ENCODE measurements at places on chromosomes 7 and 10.

- no peak for DNase-seq
Observed at GRCh38 chr7:98870121-98870651, 372 bp upstream of the TMEM130 start.

GRCh38 chr7:10593080-10593479 lies 380.6 kb upstream of the PHF14 start:
- no peak for DNase-seq

GRCh38 chr10:94902570-94902969 lies 35.9 kb upstream of the CYP2C9 start:
- no peak for DNase-seq

GRCh38 chr7:31642681-31643115 lies 44.3 kb upstream of the PPP1R17 start:
- no peak for DNase-seq

DNA sequence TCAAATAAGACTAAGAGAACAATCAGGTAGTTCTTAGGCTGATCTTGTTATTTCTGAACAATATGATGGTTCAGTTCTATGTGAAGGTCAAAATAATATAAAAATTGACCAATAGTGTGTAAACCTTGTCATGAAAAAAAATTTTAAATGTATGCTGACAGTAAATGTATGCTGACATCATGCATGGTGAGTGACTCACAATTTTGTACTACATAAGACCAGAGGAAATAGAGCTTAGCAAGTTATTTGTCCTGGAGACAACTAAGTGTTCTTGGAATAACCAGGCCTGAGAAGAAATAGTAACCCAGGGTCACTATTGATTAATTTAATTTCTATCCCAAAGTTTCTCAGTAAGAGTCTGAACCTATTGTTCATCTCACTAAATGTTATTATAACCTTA lies 182.2 kb upstream of the PCDH15 start:
- no peak for DNase-seq

DNA sequence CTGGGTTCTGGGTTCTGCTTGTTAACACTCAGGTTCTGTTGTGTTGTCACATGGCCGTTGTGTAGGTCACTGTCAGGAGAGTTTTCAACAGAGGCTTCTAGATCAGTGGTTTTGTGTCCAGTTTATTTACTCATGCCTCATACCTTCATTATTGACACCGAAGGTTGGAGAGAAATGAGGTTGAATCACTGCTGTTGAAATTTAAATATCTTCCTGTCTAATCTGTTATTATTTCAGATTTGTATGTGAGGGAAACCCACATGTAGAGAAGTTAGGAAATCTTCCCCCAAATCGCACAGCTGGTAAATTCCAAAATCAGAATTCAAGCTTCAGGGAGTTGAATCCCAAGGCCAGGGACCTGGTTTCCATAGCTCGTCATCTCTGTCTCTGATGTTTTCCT lies 28.3 kb upstream of the KLF6 start:
- DNase-seq: no peak

DNA sequence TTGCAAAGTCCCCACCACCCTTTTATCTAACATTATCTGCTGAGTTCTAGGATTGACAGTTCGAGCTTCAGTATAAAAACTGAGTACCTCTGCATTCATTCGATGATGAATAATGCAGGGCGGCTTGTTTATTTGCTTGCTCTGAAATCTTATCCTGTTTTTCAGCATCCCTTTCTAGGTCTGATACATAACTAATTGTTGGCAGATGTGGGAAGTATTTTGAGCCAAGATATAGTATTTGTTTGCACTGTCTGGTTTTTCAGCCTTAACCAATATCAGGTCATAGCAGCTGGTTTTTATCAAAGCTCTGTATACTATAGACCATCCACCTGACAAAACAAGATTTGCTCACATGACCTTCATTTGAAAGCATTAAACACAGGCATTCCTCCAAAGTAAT lies 161.4 kb downstream of the TFEC start:
- no peak for DNase-seq

GRCh38 chr7:40709062-40709964 lies 574.5 kb downstream of the SUGCT start:
- DNase-seq: no peak

DNA sequence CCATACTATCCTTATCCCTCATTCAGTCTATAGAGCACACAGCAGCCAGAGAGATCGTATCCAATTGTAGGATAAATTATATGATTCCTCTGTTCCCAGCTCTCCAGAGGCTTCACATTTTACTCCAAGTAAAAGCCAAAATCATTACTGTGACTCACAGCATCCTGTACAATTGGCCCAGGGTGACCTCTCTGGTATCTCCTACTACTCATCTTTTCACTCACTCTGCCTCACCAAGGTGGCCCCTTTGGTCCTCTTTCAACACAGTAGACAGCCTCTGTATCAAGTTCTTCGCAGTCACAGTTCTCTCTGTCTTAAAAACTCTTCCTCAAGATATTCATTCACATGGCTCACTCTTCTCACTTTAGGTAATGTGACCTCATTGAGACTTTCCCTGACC lies 72.6 kb upstream of the LSM8 start:
- DNase-seq: no peak

GRCh38 chr7:138081868-138082267 lies 5.6 kb downstream of the AKR1D1 start:
- DNase-seq: no peak

- DNase-seq: no peak
Observed at GRCh38 chr10:132697578-132698200, 88.3 kb downstream of the NKX6-2 start.

DNA sequence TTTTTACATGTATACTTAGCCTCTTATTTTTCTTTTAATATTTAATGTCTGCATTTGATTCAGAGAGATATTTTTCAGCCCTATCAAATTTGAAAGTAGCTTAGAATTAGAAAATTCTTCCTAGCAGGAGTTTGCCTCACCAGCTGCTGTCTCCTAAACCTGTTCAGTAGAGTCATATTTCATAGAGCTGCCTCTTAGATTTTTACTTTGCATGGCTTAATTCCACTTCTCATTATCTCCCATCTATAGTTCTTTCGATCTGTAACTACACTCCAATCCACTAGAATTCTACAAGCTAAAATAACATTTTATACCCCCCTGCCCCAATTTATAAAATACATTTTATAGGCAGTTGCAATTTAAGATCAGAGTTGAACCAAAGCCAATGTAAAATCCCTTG lies 227.0 kb downstream of the ANK3 start:
- no peak for DNase-seq

GRCh38 chr10:329361-330099 lies 194.3 kb downstream of the ZMYND11 start:
- DNase-seq: peak; percentile 87

DNA sequence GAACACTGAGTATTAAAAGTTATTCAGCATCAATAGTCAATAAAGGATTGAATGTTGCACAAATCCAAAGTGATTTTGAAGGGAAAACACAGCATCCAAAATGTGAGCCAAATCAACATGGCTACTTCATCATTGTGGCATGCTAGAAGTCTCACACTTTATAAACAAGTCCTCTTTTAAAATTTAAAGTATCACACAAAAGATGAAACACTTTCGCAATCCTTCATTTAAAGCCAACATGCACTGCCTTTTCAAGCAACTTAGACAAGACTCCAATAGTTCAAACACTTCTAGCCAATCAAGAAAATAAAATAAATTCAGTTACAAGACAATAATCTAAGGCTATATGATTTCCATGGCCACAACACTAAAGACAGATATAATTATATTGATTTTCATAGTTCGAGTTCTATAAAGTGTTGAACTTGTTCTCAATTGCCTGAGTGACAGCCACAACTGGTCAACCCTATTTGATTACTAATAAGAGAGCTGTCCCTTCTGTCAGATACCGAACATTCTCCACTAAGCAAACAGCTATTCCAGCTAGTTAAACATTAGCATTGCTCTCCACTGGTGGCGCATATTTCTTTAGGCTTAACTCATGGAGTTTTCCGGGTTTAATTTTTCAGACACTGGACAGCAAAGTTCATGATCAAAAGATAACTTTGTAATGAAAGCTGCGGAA lies 8.3 kb downstream of the EBF3 start:
- no peak for DNase-seq

DNA sequence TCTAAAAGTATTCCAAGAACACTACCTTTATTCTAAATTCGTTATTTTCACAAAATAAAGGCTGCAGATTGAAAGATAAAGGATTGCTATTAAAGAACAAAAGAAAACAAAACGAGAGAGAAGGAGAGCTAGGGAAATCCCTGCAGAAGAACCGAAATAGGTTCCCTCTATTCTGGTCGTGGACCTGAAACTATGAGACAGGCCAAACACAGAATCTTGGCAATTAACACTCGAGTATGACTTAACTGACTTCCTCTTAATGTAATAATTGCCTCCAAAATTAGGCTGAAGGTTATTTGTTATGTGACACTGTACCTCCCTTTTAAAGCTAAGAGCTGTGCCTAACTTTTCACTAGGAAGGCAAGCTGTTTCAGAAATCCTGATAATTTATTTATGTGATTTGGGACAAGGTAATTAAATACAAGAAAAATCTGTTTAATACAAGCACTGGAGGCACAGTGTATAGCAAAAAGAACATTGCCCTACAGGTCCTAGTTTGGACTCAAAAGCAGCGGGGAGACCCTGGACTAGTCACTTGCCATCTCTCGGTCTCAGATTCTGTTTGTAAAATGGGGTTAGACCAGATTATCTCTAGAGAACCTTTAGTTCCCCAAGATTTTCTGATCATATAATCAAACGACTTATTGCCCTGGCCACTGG lies 11.6 kb downstream of the NAMPT start:
- no peak for DNase-seq

Data from prostate gland (tissue), 2 donors.